ENCODE measurements at places on chromosomes 16 and 17.
A peak's percentile ranks its signal among the peaks of the same experiment; 100 is the strongest.

DNA sequence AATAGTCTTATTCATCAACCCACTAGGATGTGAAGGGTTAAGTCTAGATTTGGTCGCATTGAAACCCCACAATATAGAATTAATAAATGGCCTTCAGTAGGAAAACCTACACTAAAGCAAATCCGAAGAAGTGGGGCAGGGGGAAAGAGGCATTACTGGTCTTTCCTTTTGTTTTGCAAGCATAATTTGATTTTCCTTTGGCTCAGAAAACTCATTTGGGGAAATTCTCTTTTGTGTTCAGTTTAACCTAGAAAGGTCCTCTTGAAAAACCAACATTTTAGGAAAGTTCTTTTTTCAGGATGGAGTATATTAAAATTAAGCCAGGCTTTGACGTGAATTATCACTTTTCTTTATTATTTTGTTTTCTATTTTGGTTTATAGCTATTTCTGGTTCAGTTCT lies 31.7 kb downstream of the ERCC4 start:
- DNase-seq = no peak

- no peak for DNase-seq
Measured at GRCh38 chr17:17672453-17673368, 8.5 kb upstream of the RAI1 start.

DNA sequence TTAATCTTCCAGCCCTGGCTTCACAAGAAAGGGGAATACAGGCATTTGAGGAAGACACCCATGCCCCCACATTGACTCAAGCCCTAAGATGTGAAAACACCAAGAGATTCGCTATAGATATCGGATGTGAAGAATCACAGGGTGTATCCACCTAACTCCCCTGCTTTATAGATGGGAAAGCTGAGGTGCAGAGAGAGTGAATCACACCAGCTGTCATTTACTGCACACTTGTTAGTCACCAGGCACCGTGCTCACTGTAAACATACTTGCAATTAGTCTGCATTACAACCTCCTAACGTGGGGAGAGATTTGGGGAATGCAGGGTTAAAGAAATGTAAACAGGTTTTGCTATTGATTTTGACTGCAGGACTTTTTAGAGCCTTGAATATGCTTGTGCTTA lies 325.5 kb downstream of the C16orf95 start:
- no peak for DNase-seq

DNA sequence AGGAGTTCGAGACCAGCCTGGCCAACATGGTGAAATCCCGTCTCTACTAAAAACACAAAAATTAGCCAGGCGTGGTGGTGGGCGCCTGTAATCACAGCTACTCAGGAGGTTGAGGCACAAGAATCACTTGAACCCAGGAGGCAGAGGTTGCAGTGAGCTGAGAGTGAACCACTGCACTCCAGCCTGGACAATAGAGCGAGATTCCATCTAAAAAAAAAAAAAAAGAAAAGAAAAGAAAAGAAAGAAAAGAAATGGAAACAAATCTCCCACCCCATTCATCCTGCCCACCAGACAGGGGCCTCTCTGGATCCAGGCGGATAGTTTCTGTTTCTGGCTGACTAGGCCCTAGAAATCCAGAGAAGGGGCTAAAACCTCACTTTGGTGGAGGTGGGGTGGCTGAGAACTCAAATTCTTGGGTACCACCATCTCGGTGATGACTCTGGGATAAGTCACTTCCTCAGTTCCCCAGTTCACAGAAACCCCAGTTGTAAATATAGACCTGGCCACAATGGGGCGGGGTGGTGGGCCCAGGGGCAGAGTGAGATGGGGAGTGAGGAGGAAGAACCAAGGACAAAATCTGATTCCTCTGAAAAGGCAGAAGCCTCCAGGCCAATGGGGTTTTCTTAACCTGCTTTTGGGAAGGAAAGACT lies 22.2 kb downstream of the SOCS1 start:
- DNase-seq = no peak

- DNase-seq = no peak
Measured at GRCh38 chr17:9513266-9513665, 62.4 kb downstream of the STX8 start.

GRCh38 chr17:82636626-82637598 lies 11.3 kb downstream of the WDR45B start:
- peak; percentile 87 for DNase-seq

DNA sequence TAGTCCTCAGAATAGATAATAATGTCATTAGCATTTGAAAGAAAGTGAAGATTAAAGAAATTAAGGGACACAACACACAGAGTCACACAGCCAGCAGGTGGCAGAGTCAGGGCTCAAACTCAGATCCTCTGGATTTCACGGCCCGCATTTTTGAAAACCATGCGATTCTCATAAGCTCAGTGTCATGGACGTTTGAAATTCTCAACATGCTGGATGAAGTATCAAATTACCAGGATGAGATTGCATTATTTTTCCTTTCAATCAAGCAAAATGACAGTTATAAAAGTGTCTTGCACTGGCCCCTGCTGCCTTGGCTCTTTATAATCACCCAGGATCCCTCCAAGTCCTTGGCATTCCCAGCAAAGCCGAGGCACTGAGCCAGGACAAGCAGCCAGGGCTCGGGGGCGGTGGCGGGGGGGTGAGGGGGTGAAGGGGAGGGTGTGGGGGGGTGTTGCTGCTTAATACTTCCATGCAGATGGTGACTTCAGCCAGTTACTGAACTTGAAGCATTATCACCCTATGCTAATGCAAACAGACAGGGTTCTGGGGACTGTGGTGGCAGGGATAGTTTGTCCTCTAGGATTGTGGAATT lies 6.6 kb upstream of the BMERB1 start:
- DNase-seq = peak; percentile 57

DNA sequence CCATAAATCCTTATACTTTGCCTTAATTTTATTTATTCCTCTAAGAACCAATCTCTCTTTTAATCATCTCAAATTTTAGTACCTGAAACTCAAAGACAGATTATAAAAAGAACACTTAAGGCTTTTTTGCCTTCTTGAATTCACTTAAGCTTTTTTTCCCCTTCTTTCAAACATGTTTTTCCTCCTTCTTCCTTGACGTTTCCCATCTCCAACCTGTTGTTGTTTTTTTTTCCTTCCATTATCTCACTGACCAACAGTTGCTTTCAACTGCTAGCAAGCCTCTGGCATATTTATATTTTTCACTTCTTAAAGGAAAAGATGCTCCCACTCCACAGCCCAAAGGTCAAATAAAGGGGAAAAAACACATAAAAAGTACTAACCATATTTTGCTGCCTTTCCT lies 32.2 kb downstream of the SPOP start:
- DNase-seq = no peak

- DNase-seq = no peak
Measured at GRCh38 chr17:50523208-50523607, 9.3 kb upstream of the EPN3 start.

- peak; percentile 49 for DNase-seq
Measured at GRCh38 chr16:79838496-79839259, 238.1 kb upstream of the MAF start.

DNA sequence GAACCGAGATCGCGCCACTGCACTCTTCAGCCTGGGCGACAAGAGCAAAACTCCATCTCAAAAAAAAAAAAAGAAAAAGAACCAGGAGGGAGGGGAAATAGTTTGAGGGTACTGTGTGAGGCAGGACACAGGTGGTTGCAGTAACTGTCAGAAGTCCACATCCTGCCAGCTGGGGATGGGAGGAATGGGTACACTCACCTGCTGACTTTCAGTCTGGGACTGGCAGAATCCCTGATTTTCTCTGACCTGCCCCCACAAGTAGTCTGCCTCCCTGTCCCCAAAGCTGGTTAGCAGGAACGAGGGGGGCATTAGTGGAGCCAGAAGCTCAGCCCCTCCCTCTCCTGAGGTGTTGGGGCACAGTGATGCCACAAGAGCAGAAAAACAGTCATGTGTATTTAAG lies 7.1 kb upstream of the ARL5C start:
- DNase-seq = no peak

Measured in hepatocyte (in vitro differentiated cells).